ENCODE measurements at places on chromosomes 5 and 9.

GRCh38 chr9:98732801-98733200, 24.1 kb upstream of the GABBR2 start:
- DNase-seq: no peak

- DNase-seq: no peak
These were observed 49.0 kb upstream of the IRX4 start for GRCh38 chr5:1931604-1932231.

DNA sequence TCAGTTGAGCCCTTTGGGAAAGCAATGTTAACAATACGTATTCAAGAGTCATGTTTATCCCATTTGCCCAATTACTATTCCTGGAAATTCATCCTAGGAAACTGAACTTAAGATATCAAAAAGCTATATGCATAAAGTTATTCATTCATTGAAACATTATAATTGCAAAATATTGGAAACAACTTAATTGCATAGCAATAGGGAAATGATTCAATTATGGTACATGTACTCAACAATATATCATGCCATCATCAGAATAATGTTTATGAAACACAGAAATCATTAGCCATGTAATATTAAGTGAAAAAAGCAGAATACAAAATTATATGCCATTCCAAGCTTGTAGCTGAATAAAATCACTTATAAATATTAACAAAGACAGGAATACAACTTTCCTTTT, 35.3 kb downstream of the ABCA1 start:
- no peak for DNase-seq

DNA sequence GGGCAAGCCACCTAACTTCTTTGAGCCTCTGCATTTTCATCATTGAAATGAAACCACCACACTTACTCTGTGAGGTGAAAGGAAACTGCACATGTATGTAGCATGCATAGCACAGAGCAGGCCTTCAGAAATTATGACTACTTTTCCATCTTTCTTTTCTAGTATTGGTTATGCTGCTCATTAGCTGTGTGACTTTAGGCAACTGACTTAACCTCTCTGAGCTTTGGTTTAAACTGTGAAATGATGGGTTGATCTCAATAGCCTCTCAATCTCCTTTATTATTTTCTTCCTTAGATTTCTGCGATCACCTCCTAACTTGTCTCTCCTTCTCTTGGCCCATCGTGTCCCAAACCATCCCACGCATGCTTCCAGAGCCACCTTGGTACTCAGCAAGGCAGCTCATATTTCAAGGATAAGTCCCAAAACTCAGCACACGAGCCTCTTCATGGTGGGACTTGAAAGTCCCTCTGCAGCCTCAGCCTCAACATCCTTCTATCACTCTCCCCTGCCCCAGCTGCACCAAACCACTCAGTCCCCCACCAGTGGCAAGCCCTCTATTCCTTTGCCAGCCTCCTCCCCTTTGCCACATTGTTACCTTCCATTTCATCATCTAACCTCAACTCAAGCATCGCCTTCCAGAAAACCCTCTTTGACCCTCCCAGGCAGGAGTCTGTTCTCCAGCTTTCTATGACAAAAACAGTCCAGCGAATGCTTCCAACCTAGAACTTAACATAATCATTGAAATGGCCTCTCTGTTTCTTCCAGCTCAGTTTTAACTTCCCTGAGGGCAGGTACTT, 60.3 kb upstream of the DNAH5 start:
- no peak for DNase-seq

GRCh38 chr5:176401281-176402205, 13.0 kb downstream of the HIGD2A start:
- no peak for DNase-seq

DNA sequence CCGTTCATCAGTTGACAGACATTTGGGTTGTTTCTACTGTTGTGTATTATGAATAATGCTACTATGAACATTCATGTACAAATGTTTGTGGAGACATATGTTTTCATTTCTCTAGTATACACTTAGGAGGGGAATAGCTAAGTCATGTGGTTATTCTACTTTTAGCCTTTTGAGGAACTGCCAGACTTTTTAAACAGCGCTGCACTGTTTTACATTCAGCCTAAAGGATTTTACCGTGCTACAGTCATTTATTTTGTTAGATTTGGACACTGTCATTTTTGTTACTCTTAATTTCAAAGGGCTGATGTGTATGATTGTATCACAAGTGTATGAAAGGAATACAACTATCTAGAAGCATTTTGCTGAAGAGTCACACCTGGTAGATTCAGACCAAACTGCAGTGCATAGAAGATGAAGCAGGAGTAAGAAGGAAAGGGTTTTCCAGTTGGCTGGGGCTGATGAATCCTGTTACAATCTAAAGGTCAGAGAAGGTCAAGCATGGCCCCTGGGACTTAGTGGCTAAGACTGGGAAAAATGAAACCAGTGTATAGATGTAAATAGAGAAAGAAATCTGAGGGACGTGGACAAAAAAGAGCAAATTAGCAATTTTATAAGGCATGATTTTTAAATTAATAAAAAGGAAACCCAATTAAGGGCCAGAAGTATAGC, 509.7 kb downstream of the PSAT1 start:
- DNase-seq: no peak

All from stimulated activated CD4-positive, alpha-beta T cell treated with anti-CD3 and anti-CD28 coated beads, Interleukin-2, amount 100 ng/mL, for 24 hours (primary cell).